ENCODE measurements at places on chromosomes 2 and 18.

GRCh38 chr2:101736233-101736632, 38.7 kb downstream of the MAP4K4 start:
- DNase-seq, result no peak
- peak overlapping the region; percentile 61 for H3K27ac ChIP-seq
- H3K4me1 ChIP-seq, result peaks cover 76% of the 10 kb centered on the region
- no peaks in the 10 kb centered on the region for H3K36me3 ChIP-seq
- no peaks in the 10 kb centered on the region for H3K27me3 ChIP-seq

DNA sequence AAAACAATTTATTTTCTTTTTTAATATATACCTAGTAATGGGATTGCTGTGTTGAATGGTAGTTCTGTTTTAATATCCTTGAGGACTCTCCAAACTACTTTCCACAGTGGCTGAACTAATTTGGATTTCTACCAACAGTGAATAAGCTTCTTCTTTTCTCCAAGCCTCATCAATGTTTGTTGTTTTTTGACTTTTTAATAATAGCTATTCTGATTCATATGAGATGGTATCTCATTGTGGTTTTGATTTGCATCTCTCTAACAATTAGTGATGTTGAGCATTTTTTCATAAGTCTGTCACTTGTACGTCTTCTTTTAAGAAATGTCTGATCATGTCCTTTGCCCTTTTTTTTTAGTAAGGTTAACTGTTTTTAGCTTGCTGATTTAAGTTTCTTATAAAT, 863.3 kb downstream of the CNTNAP5 start:
- H3K4me3 ChIP-seq, result no peak overlapping the region
- DNase-seq, result no peak
- no peaks in the 10 kb centered on the region for H3K27me3 ChIP-seq
- H3K4me1 ChIP-seq, result no peaks in the 10 kb centered on the region

- peaks cover 8% of the 10 kb centered on the region for H3K27me3 ChIP-seq
- no peak overlapping the region for H3K4me3 ChIP-seq
- DNase-seq, result no peak
- no peaks in the 10 kb centered on the region for H3K36me3 ChIP-seq
- H3K4me1 ChIP-seq, result peaks cover 4% of the 10 kb centered on the region
- H3K27ac ChIP-seq, result no peak overlapping the region
These were observed 53.1 kb upstream of the NRP2 start for GRCh38 chr2:205629091-205629776.

DNA sequence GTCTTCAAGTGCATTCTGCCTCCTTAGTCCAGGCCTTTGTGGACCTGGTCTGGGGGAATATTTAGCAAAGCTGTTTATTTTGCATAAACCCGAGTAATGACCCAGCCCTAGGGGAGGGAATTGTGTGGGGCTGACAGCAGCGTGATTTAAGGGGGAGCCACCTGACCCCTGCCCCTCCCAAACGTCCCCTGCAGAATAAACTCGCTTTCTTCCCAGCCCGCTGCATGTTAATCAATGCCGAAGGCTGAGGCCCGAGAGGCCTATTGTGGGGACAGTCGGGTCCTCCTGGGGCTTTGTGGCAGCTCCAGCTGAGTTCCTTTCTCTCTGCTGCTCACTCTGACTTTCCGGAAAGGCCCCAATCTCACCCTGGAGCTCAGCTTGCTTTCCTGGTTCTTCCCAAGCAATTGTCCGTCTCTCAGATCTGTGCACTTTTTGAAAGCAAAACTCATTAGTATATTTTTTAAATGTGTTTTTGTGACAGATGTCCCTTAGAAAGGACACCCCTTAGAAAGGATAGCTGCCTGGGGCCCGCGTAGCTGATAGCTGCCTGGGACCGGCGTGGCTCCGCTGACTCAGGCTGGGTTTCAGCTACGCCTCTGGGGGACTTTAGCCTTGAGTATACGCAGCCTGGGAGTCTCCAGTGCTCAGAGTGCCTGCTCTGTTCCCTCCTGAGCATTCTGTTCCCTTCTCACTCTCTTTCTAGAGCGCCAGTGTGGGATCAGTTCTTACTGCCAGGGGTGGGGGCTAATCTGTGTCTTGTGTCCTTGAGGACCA, 158.3 kb downstream of the GLI2 start:
- DNase-seq, result no peak
- no peak overlapping the region for H3K4me3 ChIP-seq
- H3K27me3 ChIP-seq, result no peaks in the 10 kb centered on the region
- no peaks in the 10 kb centered on the region for H3K4me1 ChIP-seq

GRCh38 chr2:54955358-54956110, 94.7 kb downstream of the RTN4 start:
- no peak overlapping the region for H3K27ac ChIP-seq
- no peaks in the 10 kb centered on the region for H3K27me3 ChIP-seq
- no peak overlapping the region for H3K4me3 ChIP-seq
- H3K4me1 ChIP-seq, result peaks cover 20% of the 10 kb centered on the region
- DNase-seq, result no peak
- no peaks in the 10 kb centered on the region for H3K36me3 ChIP-seq

DNA sequence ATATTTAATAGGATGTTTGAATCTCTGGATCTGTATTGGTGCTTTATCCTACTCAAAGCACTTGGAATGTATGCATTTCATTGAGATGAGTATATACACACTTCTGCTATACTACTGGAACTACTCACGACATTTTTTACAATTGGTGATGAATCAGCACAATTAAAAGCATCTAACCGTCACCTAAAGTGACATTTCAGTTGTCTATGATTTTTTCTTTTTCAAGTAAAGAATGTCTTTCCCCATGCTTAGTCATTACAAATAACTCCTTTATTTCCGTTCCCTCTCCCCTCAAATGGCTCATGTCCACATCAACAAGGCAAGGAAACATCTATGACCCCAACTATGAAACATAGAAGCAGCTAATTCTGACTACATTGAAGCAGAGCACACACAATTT, 77.3 kb downstream of the CLIP4 start:
- DNase-seq, result no peak
- H3K4me3 ChIP-seq, result no peak overlapping the region
- peaks cover 19% of the 10 kb centered on the region for H3K4me1 ChIP-seq
- H3K27ac ChIP-seq, result no peak overlapping the region
- peaks cover 3% of the 10 kb centered on the region for H3K36me3 ChIP-seq

DNA sequence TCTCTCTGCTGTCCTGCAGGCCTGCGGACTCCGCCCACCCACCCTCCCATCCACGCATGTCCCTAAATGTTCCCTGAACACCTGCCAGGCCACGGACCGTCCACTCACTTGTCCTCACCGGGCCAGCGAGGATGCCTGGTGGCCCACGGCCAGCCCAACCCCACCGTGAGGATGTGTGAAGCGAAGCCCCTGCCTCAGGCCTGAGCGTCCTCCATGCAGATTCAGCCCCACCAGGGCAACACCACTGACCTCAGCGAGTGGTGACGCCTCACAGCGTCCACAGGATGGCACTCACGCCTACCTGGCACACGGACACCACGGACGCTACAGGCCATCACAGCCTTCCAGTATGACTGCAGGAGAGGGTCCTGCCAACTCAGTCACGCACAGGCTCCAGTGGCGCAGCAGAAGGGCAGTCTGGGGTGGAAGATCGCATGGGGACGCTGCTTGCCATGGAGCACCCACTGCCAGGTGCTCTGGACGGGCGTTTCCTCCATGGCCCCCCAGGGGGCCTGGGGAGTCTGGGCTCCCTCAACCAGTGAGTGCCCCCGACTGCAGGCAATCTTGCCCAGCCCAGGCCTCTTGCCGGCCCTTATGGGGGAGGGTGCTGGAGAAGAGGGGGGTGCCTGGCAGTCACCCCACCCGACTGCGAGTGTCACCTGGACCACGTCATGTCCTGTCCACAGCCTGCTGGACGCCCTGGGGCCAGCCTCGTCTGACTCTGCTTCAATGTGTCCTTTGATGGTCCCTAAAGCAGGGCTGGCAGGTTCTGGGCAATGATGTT, 25.4 kb downstream of the HDAC4 start:
- DNase-seq, result no peak
- H3K27me3 ChIP-seq, result no peaks in the 10 kb centered on the region
- H3K36me3 ChIP-seq, result no peaks in the 10 kb centered on the region
- peaks cover 25% of the 10 kb centered on the region for H3K4me1 ChIP-seq
- no peak overlapping the region for H3K27ac ChIP-seq

DNA sequence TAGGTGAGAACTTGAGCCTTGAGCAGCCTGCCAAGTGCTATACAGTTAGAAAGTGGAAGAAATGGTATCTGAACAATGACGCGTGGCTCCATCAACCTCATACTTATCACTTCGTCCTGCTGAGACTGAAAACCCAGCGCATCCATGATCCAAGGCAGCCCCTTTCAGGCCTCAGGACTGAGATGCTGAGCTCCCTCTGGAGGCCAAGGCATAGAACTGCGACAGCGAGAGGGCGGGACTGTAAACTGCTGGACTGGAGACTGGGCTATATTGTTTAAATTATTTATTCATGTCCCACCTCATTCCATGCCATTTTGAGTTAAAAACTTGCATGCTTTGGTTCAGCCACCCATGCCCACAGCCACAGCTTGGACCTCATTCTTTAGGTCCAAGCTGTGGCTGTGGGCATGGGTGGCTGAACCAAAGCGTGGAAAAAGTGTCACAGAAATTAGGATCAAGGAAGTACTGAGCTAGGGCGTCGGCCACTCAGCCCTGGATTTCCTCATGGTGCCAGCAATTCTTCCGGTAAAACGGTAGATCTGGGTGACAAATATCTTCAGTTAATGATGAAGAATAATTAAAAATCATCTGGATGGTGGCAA, 195.5 kb downstream of the L3MBTL4 start:
- H3K4me1 ChIP-seq, result no peaks in the 10 kb centered on the region
- no peaks in the 10 kb centered on the region for H3K36me3 ChIP-seq
- no peak overlapping the region for H3K27ac ChIP-seq
- H3K4me3 ChIP-seq, result no peak overlapping the region

DNA sequence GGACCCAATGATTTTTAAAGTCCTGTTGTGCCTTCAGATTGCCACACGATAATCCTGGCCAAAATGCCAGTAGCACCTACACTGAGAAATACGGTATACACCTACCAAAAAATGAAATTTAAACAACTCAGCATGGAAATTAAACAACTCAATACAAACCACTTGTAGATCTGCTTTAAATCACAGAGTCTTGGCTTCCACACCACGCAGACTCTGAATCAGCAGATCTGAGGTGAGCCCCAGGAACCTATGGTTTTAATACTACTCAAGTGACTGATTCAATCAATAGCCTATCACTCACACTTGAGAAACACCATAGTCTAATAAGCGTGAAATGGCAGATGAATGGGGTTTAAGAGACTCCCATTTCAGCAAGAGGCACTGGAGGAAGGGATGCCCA, 46.9 kb downstream of the MAP4K3 start:
- H3K36me3 ChIP-seq, result peaks cover 2% of the 10 kb centered on the region
- no peak for DNase-seq
- peaks cover 27% of the 10 kb centered on the region for H3K4me1 ChIP-seq
- no peaks in the 10 kb centered on the region for H3K27me3 ChIP-seq

DNA sequence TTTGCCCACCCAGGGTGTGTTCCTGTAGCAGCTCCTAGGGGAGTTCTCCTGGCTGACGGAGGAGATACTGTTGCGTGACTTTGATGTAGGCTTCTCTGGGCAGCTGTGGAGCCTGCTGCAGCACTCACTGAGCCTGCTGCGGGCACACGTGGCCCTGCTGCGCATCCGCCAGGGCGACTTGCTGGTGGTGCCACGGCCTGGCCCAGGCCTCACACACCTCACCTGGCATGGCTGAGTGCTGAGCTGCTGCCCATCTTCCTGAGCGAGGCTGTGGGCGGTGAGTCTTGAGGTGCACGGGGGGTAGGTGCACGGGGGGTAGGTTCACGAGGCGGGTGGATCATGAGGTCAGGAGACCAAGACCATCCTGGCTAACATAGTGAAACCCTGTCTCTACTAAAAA, 191.7 kb downstream of the ANKRD36C start:
- H3K27ac ChIP-seq, result no peak overlapping the region
- H3K4me1 ChIP-seq, result no peaks in the 10 kb centered on the region
- H3K27me3 ChIP-seq, result no peaks in the 10 kb centered on the region
- DNase-seq, result no peak
- peaks cover 3% of the 10 kb centered on the region for H3K36me3 ChIP-seq

GRCh38 chr2:123371535-123371934, 653.6 kb upstream of the CNTNAP5 start:
- DNase-seq, result no peak
- no peak overlapping the region for H3K4me3 ChIP-seq
- no peak overlapping the region for H3K27ac ChIP-seq
- H3K4me1 ChIP-seq, result no peaks in the 10 kb centered on the region
- peaks cover 4% of the 10 kb centered on the region for H3K36me3 ChIP-seq
- H3K27me3 ChIP-seq, result no peaks in the 10 kb centered on the region

GRCh38 chr2:239116456-239117246, 268.8 kb downstream of the TWIST2 start:
- H3K4me3 ChIP-seq, result no peak overlapping the region
- no peak for DNase-seq
- peaks cover 29% of the 10 kb centered on the region for H3K4me1 ChIP-seq

- H3K4me3 ChIP-seq, result no peak overlapping the region
- H3K27me3 ChIP-seq, result no peaks in the 10 kb centered on the region
- H3K4me1 ChIP-seq, result no peaks in the 10 kb centered on the region
- H3K36me3 ChIP-seq, result peaks cover 13% of the 10 kb centered on the region
- H3K27ac ChIP-seq, result no peak overlapping the region
These were observed 82.0 kb downstream of the PMS1 start for GRCh38 chr2:189866296-189866695.

DNA sequence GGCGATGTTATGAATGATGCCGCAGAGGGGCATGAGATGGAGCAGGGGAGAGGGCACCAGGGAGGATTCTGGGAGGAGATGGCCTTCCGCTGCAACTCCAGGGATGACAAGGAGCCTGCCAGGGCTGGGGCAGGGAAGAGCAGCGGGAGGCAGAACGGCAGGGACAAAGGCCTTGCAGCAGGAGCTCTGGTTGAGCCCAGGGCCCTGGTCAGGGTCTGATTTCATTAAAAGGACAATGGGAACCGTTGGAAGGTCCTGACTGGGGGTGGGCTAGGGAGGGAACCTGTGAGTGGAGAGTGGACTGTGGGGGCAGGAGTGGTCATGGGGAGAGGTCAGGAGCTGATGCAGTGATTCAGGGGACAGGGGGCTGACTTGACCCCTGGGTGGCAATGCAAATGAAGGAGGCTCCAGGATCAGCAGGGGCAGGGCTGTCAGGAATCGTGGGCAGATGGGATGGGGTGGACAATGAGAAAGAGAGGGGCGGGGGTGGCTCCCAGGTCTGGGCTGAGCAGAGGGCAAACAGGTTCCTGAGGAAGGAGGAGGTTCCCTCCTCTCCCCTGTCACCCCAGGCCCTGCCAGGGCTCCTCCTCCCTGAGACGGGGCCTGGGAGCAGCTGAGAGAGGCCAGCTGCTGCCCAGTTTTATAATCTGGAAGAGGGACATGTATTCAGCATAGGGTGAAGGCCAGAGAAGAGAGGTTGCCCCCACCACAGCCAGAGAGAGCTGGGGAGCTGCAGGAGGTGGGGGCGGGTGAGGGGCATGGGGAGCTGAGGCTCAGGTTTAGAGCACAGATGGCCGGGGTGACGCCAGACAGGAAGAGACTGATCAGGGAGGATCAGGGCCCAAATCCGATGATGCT, 7.3 kb upstream of the DUSP2 start:
- H3K36me3 ChIP-seq, result no peaks in the 10 kb centered on the region
- no peak overlapping the region for H3K4me3 ChIP-seq
- H3K27me3 ChIP-seq, result no peaks in the 10 kb centered on the region
- no peak for DNase-seq
